ENCODE measurements at places on chromosomes 2 and 18. TPM values are rescaled to one million over a fixed set of nuclear protein-coding genes. Genes with fewer than 3 reads are reported as not detected.

- DNase-seq = no peak
Observed at GRCh38 chr2:65775839-65776238, 343.4 kb upstream of the SPRED2 start.

GRCh38 chr2:201444746-201445465 is 6.4 kb downstream of the TRAK2 start:
- no peak for DNase-seq

DNA sequence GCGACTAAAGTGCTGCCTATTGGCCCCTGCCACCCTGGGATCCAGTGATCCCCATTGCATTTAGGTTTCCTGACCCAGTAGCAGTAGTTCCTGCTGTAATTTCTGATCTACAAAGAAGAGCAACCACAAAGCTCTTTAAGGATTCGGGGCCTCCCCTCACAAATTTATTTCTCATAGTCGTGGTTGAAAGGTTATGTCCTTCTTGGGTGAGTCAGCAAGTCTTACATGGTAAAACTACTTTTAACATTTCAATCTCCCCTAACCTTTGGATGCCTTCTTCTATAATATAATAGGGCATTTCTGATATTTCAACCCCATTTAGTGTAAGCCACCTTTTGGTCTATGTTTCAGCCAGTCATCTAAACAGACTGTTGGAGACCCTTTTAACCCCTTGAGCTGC is 14.9 kb downstream of the PIKFYVE start:
- no peak for DNase-seq

The LIPG gene
- 0.17 TPM for total RNA-seq

The RNF103 gene
- 9.0 TPM for total RNA-seq

The GAREM2 gene
- total RNA-seq = not detected

The DNAJC10 gene
- 79.5 TPM for total RNA-seq

The MBP gene
- 0.35 TPM for total RNA-seq

The MAP4K4 gene
- total RNA-seq = 26.4 TPM

Data from H4 (cell line).